Activated T-cell treated with anti-CD3 and anti-CD28 coated beads for 4 hours (primary cell): ENCODE measurements at places on chromosomes 7 and 10.

GRCh38 chr10:78247821-78248220, 214.2 kb downstream of the RPS24 start:
- DNase-seq: no peak

DNA sequence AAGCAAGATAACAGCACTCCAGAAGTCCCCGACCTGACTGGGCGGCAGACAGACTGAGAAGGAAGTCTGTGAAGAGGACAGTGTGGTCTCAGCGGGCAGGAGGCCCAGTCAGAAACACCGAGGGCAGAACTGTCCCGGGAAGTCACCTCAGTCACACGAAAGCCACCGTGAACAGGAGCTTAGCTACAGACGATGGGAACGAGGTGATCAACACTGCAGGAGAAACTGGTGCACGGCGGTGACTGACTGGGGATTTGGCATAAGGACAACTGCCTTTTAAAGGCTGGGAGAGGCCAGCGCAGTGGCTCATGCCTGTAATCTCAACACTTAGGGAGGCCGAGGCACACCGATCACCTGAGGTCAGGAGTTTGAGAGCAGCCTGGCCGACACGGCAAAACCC, 217.8 kb downstream of the PTPRN2 start:
- no peak for DNase-seq

DNA sequence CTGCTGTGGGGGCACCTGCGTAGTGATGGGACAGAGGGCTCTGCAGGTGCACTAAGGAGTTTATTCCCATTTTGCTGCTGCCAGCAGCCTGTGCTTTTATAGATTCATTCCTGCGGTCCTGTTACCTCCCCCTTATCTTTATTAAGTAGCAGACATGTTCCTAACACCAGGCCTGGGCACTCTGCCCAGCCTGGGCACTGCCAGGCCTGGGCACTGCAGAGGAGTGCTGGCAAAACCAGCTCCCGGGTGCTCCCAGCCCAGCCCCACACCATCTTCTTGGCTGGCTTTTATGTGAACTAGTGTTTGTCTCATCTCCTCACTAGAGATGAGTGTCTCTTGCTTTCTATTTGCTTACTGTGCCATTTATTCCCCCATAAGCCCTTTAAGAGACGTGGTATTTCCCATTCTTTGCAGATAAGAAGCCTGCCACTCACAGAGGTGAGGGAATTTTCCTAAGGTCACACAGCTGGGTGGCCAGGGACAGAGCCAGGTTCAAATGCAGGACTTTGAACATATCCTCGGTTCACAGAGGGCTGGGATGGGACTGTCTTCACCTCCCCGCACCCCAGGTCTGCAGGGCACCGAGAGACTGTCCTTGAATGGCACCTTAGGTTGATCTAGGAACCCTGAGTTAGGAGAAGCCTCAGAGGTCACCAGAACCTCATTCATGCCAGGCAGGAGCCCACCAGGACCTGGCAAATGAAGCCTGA, 14.6 kb upstream of the DRGX start:
- no peak for DNase-seq

DNA sequence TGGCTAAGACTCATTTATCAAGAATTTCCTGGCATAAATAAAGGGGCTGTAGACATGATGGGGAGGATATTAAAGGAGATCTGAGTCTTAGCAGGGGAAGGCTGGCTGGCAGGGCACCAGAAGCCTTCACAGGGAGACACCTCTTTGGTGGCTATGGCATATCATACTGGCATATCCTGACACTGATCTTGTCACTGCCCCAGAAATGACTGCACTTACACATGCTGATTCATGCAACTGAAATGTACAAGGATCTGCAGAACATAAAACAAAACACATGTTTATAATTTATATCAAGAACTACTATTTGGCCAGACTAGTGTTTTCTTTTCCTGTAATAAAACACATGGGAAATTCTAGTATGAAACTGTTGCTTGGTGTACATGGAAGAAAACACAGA, 5.5 kb upstream of the LIPN start:
- DNase-seq: no peak

GRCh38 chr10:63456437-63457210, 9.2 kb downstream of the JMJD1C start:
- DNase-seq: no peak
